Amygdala (tissue), 56 donors: ENCODE measurements at places on chromosomes 6 and 20.

GRCh38 chr6:56889492-56889891, 65.4 kb upstream of the BEND6 start:
- no peak for DNase-seq

- no peak for DNase-seq
These were observed 37.2 kb upstream of the CALHM6 start for GRCh38 chr6:116424001-116424400.

- no peak for DNase-seq
These were observed 490.4 kb upstream of the ADGRB3 start for GRCh38 chr6:68144667-68145066.

GRCh38 chr20:38970302-38970701, 8.2 kb downstream of the DHX35 start:
- DNase-seq = no peak

GRCh38 chr20:49172413-49172812, 15.7 kb downstream of the STAU1 start:
- DNase-seq = no peak

GRCh38 chr20:24636626-24637025, 167.2 kb downstream of the SYNDIG1 start:
- no peak for DNase-seq
